ENCODE measurements at places on chromosomes 12 and 14. TPM values are rescaled to one million over a fixed set of nuclear protein-coding genes. Genes with fewer than 3 reads are reported as not detected.

Gene RERG
- polyA plus RNA-seq, result 35.9 TPM

Gene SLCO1B1
- not detected for polyA plus RNA-seq

Gene KRT79
- polyA plus RNA-seq, result not detected

Gene ARHGEF25
- 37.5 TPM for polyA plus RNA-seq

Gene C12orf54
- 0.82 TPM for polyA plus RNA-seq

Gene NPAS3
- polyA plus RNA-seq, result 6.3 TPM

Gene TNS2
- 144 TPM for polyA plus RNA-seq

Gene RDH12
- 0.65 TPM for polyA plus RNA-seq

Gene TAS2R8
- polyA plus RNA-seq, result not detected

Gene MDM1
- 36.1 TPM for polyA plus RNA-seq

GRCh38 chr14:51442513-51443175 is 202.6 kb downstream of the TMX1 start:
- no peak for DNase-seq

DNA sequence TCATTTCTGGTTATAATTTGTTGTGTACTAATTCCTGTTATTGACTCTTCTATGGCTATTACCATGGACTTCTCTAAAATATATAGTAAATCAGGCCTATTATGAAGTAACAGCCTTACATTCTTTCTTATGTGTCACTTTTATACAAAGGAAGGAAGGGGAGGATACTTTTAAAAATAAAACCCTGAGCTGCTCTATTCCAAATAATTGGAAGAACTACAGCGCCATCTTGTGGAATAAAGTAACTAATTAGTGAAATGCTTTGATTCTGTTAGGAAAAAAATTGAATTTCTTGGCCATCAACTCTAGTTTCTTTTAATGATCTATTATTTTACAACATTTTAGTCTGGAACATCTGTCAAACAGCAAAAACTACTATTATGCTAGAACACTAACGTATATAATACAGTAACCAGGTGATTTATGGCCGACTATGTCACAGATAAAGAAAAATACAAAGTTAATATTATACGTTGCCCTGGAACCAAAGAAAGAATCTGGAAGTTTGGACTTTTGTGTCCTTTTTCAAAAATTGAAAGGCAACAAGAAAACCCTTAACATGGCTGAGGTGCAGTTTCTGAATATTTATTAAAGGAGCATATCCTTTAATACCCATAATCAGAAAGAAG is 55.0 kb upstream of the NELL2 start:
- peak; percentile 29 for DNase-seq

- no peak for DNase-seq
Measured at GRCh38 chr14:74661726-74662450, 49.9 kb upstream of the LTBP2 start.

- DNase-seq, result no peak
Measured at GRCh38 chr14:103436533-103436932, 51.3 kb downstream of the MARK3 start.

- DNase-seq, result no peak
Measured at GRCh38 chr14:97641827-97642226, 844.6 kb downstream of the VRK1 start.

DNA sequence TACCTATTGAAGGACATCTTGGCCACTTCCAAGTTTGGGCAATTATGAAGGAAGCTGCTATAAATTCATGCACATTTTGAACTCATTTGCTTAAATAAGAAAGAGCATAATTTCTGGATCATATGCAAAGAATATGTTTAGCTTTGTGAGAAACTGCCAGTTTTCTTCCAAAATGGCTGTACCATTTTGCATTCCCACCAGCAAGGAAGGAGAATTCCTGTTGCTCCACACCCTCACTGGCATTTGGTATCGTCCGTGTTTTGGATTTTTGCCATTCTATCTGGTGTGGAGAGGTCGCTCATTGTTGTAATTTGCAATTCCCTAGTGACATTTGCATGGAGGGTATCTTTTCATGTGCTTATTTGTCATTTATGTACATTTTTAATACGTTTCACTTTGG is 339.3 kb downstream of the DAD1 start:
- no peak for DNase-seq

GRCh38 chr14:99899578-99900178 is 106.5 kb downstream of the EML1 start:
- DNase-seq, result no peak

GRCh38 chr12:5094986-5095385 is 51.3 kb downstream of the KCNA5 start:
- no peak for DNase-seq

DNA sequence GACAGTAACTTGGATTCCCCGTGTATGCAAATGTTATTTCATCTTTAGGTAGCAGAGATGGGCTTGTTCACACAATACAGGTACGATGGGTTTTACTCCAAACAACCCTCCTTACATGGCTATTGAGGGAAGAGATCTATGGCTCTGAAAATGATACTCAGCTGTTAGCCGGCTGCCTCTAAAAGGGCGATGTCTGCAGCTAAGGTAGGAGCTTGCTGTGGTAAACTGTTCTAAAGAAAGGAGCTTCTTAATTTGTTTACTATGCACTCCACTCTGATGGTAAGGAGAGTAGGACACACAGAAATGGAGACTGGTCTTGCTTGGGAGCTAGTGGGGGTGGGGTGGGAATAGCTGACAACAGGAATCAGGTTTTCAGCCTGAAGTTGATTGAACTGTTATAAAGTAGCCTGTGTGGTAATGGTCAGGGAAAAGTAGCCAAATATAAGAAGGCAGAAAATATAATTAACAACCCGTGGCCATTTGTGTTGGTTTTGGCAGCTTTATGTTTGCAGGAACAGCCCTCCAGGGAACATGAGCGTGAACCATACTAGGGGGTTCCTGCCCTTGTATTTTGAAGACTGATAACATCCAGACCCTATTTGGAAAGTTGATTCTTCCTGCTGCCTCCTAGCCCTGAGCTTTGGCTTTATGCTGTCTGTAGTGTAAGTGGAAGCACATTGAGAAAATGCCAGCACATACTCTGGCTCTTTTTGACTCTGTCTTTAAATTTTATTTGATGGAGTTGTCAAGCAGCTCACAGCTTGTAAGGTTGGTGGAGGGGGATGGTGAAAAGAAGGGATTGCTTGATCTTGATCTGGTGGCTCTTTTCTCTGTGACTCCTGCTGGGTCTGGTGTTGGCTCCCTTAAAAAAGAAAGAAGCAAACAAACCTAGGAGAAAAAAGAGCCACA is 929.8 kb downstream of the DIO2 start:
- DNase-seq, result no peak

DNA sequence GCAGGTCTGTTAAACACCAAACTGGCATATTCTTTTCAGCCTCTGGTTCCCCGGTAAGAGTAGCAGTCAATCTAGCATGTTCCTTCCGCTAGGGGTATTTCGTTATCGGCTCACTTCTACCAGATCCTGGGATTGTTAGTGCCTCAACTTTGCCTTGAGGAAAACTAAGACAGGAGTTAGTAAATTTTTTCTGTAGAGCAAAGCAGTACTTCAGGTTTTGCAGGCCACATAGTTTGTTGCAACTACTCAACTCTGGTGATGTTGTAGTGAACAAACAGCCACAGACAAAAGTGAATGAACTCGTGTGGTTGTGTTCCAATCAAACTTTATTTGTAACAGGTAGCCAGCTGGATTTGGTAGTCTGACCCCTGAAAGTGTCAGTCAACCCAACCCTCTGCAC is 6.3 kb upstream of the CDH24 start:
- no peak for DNase-seq

- no peak for DNase-seq
Measured at GRCh38 chr12:75877763-75878621, 153.6 kb downstream of the PHLDA1 start.

DNA sequence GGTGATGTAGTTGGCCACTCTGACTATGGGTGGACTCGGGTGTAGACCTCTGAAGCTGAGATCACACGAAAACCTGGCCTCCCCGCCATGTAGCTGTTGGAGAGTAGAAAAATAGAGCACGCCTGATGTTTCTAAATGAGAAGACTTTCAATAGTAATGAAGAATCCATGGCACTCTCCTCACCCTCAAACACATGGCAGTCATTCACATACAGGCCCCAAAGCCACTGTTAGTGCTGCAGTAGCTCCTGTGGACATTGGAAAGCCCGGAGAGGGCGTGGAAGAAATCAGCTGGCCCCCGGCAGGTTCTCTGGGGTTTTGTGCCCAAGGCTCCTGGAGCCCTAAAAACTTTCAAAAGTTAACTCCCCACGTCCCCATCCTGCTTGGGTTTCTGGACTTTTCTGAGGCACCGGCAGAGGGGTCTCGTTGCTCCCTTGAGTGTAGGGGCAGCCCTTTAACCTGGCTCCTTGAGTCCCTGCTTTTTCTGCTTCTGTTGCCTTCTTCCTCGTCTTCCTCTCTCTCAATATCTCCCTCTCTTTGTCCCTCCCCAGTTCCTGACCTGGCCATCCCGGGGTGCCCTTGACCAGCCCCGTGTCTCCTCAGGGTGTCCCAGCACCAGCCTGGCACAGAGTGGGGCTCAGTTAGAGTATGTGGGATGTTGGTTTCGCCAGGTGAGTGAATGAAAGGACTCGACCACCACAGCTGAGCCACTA is 8.3 kb downstream of the MEG3 start:
- DNase-seq, result no peak

- no peak for DNase-seq
Measured at GRCh38 chr12:5170844-5171243, 127.2 kb downstream of the KCNA5 start.

DNA sequence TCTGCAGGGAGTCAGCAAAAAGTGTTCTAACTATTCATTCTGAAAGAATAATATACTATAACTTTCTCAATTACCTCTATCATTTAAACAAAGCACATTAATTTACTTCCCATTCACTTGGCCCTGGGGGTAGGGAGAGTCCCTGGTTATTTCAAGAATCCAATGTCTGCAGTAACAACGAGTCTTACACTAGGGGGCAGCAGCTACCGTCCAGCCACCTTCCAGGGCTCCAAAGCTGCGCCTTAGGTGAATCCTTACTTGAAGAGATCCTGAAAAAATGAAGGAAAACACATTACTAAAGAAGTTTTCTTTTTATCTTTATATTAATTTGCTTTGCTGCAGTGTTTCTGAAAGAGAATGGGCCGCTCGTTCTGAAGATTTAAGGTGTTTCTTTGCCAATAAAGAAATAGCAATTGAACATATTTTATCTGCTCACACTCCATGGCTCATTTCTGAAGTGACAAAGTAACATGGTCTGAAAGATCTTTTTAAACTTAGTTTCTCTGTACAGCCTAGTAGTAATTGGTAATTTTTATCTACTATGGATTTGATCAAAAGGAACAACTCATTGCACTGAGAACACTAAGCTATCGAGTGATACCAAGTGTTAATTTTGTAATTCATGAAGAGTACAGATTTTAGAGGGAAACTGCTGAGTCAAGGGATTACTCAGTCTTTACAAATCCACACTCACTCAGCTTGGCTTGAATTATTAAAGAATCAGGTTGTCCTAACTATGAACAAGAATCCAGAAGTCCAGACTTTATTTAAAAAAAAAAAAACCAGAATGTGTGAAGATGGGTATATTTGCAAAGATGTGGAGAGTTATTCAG is 27.6 kb downstream of the BHLHE41 start:
- DNase-seq, result peak; percentile 55

- DNase-seq, result no peak
Measured at GRCh38 chr12:93199831-93200236, 177.9 kb upstream of the NUDT4 start.

- no peak for DNase-seq
Measured at GRCh38 chr14:32224737-32225377, 21.8 kb upstream of the RNU6-8 start.

GRCh38 chr14:56979936-56980335 is 169.7 kb upstream of the OTX2 start:
- no peak for DNase-seq

DNA sequence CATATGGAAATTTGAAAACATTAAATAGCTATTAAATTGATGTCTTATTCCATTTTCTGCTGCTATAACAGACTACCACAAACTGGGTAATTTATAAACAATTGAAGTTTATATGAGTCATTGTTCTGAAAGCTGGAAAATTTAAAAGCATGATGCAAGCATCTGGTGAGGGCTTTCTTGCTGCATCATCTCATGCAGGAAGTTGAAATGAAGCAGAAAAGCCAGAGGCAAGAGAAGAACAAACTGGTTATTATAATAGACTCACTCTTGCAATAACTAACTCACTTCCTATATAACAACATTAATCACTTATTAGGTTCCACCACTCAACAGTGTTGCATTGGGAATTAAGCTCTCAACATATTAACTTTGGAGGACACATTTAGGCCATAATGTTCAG is 1277.4 kb downstream of the LRFN5 start:
- DNase-seq, result no peak

Data from renal cortex interstitium (tissue), 15 donors.